ENCODE measurements at places on chromosomes 6 and 20. TPM values are rescaled to one million over a fixed set of nuclear protein-coding genes. Genes with fewer than 3 reads are reported as not detected.

The SLC24A3 gene
- 1.4 TPM for total RNA-seq

The CALHM5 gene
- total RNA-seq = 2.9 TPM

DNA sequence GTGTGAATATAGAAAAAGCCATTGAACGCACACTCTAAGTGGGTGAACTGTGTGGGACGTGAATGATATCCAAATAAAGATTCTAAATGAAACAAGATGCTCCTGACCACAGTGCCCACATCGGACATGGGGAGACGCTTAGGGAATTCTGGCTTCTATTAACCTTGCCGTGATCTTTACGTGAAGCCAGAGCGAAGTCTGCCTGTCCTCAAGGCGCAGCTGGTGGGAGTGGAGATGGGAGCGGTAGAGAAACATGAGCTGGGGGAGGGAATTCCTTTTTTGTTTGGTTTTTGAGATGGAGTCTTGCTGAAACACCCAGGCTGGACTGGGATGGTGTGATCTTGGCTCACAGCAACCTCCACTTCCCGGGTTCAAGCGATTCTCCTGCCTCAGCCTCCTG, 46.0 kb downstream of the VSTM2L start:
- no peak for DNase-seq

GRCh38 chr6:87382861-87383260, 24.9 kb upstream of the CFAP206 start:
- no peak for DNase-seq

GRCh38 chr6:152746172-152746553, 4.4 kb upstream of the VIP start:
- DNase-seq = no peak

The DDX43 gene
- 0.68 TPM for total RNA-seq

DNA sequence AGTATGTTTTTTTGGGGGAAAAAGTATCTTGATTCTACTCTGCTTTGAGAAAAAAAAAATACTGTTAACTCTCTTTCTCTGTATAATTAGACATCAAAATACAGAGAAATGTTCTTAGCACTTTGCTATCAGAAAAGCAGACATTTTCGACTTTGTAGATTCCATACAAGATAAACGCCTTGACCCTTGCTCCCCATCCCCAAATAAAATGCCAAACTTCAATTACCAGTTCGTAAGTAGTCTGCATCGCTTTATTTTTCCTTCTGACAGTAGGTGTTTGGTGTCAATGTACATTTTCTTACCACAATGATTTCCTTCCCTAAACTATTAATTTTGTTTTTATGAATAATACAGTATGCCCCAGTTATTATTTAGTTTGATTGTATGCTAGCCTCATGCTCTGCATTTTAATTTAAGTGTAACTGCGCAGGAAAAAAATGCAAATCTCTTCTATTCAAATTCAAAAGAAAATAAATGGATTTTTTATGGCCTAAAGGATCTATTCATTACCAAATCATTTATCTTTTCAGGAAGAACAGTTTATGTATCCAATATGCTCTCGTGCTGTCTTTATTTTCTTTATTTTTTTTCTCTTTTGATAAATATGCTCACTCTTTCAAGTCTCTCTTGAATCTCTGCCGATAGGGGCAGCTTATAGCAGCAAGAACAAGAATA, 84.8 kb upstream of the ZNF217 start:
- no peak for DNase-seq

GRCh38 chr6:106525882-106526275, 103.4 kb downstream of the RTN4IP1 start:
- DNase-seq = no peak

The LRRC1 gene
- total RNA-seq = 1.1 TPM

The FAM209B gene
- not detected for total RNA-seq
